Urinary bladder (tissue), 4 donors: ENCODE measurements at places on chromosomes 3 and 15.

GRCh38 chr3:136728918-136729317 is 23.3 kb downstream of the STAG1 start:
- DNase-seq, result no peak

DNA sequence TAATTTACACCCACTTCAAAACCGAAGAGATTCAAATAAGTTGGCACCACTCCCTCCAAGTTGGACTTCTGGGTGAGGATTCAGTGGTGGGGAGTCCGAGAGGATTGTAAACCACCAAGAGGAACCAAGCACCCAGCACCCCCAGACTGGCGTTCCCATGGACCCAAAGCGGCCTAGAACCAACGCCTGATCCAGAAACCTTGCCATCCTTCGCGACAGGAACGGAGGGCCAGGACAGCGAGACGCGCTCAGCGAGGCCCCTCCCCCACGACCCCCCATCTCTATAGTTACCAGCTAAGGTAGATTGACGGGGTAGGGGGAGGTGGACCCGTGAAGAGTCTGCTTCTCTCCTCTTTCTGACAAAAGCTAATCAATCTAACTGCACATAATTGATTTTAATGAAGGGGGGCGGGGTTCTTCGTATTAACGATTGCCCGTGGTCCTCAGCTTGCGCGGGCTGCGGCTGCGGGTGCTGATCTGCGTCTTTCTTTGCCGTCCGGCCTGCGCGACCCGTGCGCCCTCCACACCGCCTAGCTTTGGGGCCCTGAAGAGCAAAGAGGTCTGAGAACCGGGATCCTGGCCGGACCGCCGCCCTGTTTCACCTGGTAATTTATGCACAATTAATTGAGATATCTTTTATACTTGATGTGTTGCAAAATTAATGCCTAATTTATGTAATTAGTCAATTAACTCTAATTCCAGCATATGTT is 10.9 kb upstream of the FOXB1 start:
- DNase-seq, result no peak

- no peak for DNase-seq
Observed at GRCh38 chr15:88316586-88316985, 60.0 kb upstream of the NTRK3 start.

DNA sequence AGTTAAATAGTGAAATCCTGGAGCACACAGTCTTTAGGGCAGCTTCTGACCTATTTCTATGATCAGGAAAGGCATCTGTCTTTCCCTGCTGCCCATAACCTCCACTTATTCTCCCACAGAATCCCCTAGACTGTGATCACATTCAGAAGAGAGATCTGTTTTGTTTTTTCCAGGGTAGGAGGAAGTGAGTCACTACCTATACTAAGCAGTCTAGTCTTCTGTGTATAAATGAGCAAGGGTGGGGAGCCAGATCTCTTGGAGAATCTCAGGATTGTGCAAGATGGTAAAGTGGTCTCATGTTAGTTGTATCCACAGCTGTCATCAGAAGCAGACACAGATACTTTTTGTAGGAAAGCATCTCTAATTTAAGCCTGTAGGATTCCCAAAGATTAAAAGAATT is 11.8 kb upstream of the FBXO22 start:
- DNase-seq, result no peak

DNA sequence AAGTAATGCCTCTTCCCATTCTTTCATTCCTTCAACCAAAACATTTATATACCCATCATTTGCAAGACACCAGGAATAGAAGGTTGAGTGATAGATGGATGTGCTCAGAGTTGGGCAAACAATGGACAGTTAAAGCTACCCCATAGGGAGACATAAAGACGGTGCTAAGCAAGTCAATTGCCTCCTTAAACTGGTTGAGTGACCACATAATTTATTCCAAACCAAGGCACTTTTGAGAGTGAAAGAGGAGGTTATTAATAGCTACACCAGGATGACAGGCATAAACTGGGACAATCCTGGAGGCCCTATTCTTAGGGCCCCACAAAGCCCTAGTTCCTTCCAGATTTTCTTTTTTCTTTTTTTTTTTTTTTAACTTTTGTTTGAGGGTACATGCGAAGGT is 21.4 kb upstream of the DYNC1LI1 start:
- DNase-seq, result no peak

- no peak for DNase-seq
Observed at GRCh38 chr15:51828621-51829375, 655 bp upstream of the TMOD3 start.

- DNase-seq, result no peak
Observed at GRCh38 chr3:102102394-102102793, 253.1 kb downstream of the NFKBIZ start.

GRCh38 chr3:116939091-116939490 is 229.5 kb downstream of the TUSC7 start:
- DNase-seq, result no peak

GRCh38 chr3:171753025-171753472 is 57.2 kb downstream of the PLD1 start:
- DNase-seq, result no peak

GRCh38 chr3:115536171-115536570 is 87.1 kb upstream of the GAP43 start:
- DNase-seq, result no peak

- no peak for DNase-seq
Observed at GRCh38 chr3:51392355-51393133, 1.5 kb downstream of the RBM15B start.

- DNase-seq, result no peak
Observed at GRCh38 chr15:68599560-68600071, 20.8 kb downstream of the CORO2B start.

- no peak for DNase-seq
Observed at GRCh38 chr3:18246336-18247060, 178.6 kb downstream of the SATB1 start.

DNA sequence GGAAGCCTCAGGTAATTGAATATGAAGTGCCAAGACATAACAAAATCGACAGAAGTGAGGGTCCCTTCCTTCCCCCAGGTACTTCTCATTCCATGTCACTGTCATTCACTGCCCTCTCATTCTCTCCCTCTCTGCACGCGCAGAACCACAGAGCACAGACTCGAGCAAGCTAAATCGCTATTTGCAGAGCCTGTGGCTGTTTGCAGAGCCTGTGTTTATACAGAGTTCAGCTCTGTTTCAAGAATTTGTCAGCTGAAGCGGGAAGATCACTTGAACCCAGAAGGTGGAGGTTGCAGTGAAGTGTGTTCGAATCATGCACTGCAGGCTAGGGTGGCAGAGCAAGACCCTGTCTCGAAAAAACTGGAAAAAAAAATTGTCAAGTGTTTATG is 2.5 kb downstream of the VILL start:
- DNase-seq, result no peak

DNA sequence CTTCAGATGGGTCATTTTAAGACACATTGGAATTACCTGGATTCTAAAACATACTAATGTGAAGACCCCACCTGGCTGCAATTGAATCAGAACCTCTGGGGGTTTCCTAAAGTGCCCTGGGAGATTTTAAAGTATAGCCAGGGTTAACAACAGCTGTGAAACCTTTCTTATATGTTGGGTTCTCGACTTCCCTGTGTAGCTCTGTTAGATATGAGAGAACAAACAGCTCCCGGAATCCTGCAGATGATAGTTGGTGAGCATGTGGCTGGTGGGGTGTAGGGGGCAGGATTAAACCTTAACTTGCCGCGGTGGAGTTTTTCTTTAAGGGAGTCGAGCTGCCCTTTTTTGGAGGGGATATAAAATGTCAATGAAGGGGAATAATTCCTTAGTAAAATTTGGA is 12.1 kb downstream of the PLCL2 start:
- no peak for DNase-seq

DNA sequence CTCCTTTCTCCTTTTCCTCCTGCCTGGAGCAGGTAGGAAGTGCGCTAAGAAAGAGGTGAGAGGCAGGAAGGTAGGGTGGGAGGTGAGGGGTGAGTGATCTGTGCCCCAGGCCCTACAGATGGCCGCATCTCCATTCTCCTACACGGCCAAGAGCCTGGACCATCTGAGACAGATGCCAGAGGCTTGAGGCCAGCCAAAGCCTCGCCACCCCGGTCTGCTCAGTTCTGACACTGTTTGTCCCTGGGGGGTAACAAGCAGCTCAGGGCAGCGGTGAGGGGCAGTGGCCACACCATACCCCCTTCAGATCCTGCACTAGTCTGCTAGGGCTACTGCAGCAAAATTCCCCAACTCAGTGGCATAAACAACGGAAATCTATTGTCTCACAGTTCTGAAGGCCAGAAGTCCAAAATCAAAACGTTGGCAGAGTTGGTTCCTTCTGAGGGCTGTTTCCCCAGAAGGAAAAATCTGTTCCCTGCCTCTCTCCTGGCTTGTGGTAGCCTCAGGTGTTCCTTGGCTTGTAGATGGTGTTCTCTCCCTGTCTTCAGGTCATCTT is 28.4 kb downstream of the ADCY5 start:
- DNase-seq, result no peak

- DNase-seq, result no peak
Observed at GRCh38 chr3:195052939-195053338, 218.0 kb downstream of the XXYLT1 start.

GRCh38 chr3:109059264-109059663 is 58.7 kb downstream of the MORC1 start:
- DNase-seq, result no peak

GRCh38 chr15:91947683-91948608 is 94.4 kb downstream of the SLCO3A1 start:
- no peak for DNase-seq

DNA sequence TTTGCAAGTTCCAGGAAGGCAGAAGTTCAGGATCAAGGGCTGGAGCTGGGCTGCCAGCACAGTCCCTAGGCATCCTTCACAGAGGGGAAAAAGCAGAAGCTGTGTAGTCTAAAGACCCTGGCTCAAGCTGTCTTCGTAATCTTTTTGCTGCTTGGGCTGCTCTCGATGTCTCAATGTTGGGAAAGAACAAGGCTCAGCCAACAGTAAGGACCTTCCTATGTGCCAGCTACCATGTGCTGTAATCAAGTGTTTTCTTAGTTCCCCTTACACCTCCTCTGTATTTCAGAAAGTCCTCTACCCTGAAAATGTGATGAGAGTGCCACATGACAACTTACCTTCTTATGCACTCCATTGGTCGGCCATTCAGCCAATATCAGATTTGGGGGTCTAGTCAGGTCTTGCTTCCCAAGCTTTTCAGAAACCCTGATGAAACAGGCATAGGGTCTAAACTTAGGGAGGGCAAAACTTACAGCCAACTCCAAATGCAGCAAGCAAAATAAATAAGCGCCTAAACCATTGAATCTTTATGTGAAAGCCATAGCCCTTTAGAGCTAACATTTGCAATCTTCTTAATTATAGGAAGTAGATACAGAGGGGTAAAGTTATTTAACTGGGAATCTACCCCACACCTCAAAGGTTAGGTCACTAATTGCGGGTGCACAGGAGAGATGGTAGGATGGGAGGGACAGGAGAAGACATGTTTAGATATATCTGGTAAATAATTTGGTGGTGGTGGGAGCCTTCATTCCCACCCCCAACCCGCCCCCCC is 1.2 kb upstream of the EDEM1 start:
- DNase-seq, result no peak

GRCh38 chr3:146154995-146155394 is 6.0 kb downstream of the PLOD2 start:
- no peak for DNase-seq

DNA sequence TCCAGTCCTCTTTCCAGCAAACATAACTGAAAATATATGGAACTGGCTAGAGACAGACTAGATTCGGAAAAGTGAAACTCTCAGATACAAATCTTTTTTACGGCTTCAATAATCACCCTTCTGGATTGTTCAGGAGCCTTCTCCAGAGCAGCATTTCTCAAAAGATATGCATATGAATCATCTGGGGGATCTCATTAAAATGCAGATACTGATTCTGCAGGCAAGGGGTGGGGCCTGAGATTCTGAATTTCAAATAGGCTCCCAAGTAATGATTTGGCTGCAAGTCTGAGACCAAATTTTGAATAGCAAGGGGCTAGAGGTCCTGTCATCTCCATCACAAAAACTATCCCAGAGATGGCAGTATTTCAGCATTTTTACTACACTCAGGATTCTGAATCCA is 165.4 kb downstream of the CTNNB1 start:
- no peak for DNase-seq

DNA sequence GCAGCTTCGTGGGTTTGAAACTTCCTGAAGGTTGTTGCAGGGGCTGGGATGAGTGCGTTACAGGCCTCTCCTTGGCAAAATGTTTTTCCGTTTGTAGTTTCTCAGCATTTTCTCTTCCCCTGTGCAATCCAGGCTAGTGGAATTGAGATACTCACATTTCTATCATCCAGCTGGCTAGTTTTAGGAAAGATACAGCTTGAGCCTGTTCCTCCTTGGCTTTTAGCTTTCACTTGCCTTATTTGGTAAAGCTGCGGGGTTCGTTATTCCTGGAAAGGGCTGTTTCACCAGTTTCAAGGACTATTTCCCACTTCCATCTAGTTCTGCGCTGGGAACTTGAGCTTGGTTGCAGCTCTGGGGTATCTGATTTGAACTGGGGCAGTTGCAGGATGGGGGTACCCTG is 90.3 kb downstream of the ITPR1 start:
- DNase-seq, result no peak

DNA sequence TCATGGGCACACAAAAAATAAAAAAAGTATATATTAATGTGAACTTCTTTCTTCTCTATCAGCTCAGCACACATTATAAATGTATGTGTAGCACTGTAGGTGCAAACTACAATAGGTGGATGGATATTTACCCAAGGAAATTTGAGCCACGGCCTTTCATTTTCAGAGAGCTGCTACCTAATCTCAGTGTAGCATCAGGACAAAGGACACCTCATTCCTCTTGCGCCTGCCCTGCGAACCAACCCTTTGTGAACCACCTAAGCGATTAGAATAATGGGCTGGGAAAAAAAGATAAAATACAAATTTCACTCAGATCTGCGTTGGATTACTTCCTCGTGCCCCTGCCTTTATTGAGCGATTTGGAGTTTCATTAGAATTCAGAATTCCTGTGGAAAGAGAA is 263.2 kb downstream of the NR2F2 start:
- DNase-seq, result no peak
